ENCODE measurements at places on chromosomes 1 and 21.

DNA sequence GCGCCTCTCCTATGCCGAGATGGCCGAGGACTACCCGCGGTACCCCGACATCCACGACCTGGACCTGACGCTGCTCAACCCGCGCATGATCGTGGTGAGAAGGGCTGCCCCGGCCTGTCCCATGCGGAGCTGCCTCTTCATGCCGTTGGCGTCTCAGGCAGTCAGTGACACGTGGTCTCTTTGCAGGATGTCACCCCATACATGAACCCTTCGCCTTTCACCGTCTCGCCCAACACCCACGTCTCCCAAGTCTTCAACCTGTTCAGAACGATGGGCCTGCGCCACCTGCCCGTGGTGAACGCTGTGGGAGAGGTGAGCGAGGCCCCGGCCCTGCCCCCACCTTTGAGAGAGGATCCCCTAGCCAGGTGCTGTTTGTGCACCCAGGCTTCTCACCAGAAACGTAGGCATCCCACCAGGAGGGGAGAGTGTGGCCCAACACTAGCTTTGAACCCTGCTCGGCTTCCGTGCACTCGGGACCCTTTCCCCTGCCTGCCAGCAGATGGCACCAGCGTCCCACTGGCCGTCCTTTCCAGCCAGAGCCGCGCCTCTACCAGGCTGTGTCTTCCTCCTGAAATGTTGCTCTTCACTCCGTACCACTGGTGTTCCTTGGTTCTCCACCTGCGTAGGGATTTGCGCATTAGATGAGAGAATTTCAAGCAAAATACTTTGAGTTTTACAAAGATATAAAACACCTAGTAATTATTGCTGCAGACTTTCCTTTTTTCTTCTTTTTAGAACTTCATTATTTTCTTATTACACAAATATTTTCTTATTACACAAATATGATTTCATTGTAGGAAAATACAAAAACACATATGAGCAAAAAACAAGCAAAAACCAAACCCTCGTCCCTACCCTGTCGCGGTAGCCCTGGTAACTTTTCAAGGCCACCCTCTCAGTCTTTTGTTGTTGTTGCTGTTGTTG is 9.0 kb downstream of the NPPA start:
- peak; percentile 64 for DNase-seq

- no peak for DNase-seq
Measured at GRCh38 chr1:205920159-205920558, 23.1 kb downstream of the SLC26A9 start.

DNA sequence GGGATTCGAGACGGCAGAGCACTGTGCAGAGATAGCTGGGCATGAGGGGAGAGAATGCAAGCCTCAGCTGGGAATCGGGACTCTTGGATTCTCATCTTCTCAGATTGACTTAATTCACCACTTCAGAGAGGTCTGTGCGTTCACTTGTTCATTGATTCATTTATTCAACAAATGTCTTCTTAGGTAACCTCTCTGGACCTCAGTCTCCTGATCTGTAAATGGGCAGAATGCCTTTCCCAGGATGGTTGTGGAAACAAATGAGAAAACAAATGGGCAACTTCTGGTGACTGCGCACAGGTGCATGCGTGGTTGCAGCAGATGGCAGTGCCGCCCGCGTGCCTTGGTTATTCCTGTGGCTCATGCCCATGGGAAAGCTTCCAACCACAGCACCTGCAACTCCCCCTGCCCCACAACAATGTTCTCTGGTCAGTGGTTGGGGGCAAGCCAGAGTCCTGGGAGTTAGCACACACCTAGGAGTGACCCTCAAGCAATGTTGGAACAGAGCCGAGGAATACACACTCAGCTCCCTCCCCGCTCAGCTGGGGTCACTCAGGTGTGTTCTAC is 110.1 kb upstream of the RUNX3 start:
- DNase-seq: no peak

DNA sequence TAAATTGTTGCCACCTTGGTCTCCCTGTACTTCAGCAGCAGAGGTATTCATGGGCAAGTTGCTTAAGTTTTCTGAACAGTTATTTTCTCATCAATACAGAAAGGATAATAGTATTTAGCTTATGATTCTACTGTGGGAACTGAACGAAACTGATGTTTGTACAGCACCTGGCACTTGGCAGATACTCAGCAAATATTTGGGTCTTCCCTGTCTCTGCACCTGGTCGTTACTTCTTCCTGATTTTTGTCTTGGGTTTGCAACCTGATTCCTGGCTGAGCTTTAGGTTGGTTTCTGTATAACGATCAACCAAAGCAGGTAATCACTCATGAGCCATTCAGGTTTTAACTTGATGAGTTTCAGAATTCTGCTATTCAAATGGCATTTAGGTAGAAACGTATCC is 490.6 kb downstream of the KIF26B start:
- no peak for DNase-seq

DNA sequence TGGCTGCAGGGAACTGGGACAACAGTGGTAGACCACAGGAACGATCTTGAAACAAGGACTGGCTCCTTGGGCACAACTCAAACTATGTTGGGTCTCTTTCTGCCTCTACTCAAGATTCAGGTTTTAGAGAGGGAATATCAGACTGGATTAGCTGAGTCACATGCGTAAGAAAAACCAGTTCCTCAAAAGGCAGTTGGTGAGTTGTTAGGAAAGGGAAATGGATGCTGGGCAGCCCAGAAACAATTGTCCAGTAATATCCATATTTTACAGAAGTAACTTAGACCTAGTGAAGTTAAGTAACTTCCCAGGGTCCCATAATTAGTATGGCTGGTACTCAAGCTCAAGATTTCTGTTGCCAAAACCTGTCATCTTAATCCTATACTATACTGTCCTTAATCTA is 27.0 kb upstream of the TMEM39B start:
- DNase-seq: peak; percentile 22

DNA sequence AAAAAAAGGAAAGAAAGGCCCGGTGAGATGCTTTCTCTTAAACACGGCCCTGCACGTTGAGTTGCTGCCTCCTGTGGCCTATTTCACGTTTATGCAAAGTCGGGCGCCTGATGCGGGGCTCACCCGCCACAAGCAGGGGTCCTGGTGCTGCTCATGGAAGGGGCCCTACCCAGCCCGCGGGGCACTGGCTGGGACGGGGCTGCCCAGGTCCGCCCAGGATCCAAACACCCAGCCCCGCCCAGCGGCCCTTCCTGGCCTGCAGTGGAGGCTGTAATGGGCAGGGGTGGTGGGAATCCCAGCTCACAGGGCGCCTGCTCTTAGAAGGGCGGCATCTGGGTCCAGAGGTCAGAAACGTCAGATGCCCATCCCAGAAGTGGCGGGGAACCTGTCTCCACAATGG is 1.6 kb downstream of the COL6A2 start:
- no peak for DNase-seq

DNA sequence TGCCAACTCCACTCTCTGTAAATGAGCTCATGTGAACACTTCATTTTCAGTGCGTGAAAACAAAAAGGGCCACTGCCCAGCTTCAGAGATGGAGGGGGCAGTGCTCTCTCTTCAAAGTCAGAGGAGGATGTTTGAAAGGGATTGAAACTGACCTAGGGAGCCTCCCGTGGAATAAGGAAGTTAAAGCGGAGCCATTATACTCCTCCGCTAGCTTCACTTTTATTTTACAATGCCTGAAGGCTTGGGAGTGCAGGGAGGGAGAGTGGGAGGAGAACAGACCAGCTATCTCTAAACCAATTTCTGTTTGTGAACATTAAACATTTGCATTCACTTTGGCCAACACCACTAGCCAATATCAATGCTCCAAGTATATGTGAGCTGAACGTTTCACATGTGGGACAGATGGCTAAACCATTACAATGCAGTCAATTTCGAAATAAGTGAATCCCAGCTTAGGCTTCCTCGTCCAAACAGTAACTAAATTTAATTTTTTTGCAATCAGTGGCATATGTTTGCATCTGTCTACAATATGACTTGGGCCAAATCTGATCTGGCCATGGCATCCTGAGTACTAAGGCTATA is 126.9 kb downstream of the ESRRG start:
- no peak for DNase-seq

DNA sequence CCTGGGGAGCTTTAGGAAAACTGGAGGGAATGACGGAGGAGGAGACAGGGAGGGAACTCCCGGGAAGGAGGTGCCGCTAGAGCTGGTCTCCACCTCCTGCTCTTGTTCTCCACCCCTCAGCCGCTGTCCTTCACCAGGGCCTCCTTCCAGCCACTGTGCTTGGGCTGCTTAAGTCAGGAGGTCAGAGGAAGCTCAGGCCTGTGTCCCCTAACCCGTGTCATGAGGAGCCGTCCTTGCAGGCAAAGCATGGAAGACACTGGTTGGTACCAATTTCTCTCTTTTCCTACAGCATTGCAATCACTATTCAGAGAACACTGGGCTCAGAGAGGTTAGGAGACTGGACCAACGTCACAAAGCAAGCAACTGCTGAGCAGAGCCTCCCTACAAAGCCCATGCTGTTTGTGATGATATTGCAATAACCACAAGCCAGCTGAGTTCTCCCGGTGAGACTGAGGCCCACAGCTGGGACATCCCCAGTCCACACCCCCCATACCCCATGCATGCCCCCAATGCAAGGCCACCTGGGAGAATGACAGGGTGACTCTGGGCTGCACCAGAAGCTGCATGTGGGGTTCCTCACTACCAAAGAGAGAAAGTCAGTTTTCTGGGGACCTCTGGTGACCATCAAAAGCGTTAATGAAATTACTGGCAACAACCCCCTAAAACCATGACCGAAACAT is 427.5 kb downstream of the NPHP4 start:
- DNase-seq: no peak

DNA sequence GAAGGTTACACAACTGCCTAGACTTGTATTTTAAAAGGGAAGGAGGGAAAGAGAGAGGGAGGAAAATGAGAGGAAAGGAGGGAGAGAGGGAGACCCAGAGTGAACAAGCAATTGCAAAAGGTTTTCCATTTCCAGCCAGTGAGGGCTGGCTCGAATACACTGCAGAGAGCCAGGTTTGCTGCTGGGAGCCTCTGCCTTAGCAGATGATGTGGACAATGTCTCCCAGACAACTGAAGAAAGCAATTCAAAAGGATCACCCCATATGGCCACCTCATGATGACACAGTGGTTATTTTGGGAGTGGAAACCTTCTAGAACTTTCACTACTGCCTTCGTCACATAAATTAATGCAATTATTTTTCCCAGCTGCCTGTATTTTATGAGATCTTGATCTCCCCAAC is 86.4 kb downstream of the BCAR3 start:
- DNase-seq: peak; percentile 39

GRCh38 chr1:1918901-1919303 is at the start of gene TMEM52:
TMEM52 (minus strand) TSS chr1:1919279; CDS start chr1:1919265, 14 bp downstream.
- no peak for DNase-seq

DNA sequence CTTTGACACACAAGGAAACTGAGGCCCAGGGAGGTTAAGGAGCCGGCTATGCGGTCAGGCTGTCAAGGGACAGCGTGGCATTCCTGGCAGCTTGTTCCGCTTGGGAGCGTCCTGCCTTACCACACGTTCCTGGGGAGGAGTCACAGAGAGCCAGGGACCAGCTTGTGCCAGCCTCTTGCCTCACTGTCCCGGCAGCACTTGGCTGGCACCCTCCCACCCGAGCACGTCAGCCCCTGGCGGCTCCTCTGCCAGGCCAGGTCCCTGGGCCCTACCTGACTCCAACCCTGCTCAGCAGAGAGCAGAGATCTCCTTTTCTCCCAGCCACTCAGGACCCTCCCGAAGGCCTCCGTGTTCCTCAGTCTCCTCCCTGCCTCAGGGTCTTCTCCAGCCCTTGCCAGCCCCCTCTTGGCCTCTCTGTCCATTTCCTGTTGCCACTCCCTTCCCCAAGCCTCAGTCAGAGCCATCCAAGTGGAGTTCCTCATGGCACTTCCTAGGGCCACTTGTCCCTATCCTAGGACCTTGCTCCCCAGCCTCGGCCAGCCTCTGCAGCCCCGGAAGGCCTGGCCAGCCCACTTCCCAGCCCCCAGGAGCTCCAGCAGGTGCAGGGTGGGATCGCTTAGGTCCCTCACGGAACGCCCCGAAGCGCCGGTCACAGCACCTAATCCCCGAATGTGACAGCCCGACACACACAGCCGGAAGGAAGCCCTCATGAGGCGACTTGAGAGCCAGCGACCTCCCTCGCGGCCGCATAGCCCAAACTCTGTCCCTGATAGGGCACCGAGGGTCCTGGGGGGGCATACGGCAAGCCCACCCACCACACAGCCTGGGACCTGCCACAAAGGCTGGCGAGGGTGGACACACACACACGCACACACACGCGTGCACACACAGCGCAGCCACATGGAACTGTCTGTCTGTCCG is 130.3 kb downstream of the CASZ1 start:
- peak; percentile 13 for DNase-seq

- DNase-seq: no peak
Measured at GRCh38 chr1:87600055-87600850, 271.6 kb downstream of the LMO4 start.

DNA sequence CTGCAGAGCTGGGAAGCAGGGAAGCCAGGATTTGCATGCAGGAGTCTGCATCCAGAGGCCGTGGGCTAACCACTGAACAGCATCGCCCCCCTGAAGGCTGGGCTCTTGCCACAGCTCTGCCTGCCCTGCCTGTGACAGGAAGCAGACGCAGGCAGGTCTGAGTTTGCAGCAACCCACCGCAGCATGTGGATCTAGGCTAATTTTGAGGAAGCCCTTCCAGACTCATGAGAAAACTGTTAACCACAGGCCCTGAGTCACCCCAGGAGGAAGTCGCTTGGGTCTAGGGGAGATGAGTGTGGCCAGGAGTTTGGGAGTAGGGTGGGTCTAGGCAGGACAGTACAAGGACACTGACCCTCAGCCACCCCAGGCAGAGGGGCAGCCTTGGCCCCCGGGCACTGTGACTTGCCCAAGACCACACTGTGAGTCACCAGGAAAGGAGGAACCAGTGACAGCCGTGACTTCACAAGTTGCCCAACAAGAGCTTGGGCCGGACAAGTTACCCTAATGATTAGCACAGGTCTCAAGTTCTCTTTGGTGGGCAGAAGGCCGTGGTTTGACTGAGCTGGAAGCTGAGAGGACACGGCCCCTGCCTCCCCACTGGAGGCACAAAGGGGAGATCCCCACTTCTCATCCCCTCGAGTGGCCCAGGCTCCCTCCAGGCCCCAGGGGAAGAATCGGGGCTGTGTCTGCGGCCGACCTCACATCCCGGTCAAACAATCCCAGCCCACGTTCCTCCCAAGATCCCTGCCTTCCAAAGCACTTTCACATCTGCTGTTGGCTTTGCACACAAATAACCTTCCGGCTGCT is 826 bp downstream of the LAPTM5 start:
- peak; percentile 92 for DNase-seq

GRCh38 chr1:56132520-56132919 is 446.8 kb downstream of the PLPP3 start:
- DNase-seq: no peak

GRCh38 chr1:246333855-246334254 is 173.2 kb downstream of the SMYD3 start:
- DNase-seq: no peak

- peak; percentile 69 for DNase-seq
Measured at GRCh38 chr1:92399076-92399475, 87.6 kb downstream of the GFI1 start.
